ENCODE measurements at places on chromosomes 4 and X. TPM values are rescaled to one million over a fixed set of nuclear protein-coding genes. Genes with fewer than 3 reads are reported as not detected.

DNA sequence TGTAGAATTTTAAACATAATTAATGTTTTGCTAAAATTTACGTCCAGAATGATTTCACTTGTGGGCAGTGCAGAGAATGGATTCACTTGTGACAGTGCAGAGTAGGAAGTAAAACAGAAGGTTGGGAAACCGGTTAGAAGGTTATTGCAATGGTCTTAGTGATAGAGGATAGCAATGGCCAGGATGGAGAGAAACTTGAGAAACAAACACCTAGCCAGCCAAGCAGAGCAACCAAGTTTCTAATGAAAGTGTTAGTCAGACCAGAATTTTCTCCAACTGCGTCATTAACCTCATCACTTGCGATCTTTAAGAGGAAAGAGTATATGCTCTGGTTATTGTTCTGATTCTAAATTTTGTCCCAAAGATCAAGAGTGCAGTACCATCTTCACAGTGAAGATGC, 50.0 kb upstream of the TBC1D9 start:
- no peak for DNase-seq

DNA sequence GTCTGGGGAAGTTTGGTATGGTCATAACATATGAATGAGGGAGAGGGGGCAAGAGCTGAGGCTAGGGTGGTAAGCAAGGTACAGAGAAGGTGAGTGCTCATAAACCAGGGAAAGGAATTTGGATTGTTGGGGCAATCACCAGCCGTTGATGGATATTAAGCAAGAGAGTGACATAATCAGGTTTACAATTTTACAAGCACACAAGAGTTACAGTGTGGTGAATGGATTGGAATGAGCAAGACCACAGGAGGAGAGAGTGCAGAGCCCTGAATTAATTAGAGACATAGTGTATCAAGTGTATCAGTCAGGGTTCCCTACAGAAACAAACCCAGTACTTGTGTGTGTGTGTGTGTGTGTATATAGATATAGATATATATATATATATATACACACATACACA, 18.7 kb upstream of the FMR1NB start:
- no peak for DNase-seq

The SSX3 gene
- not detected for polyA plus RNA-seq

The DDX60 gene
- polyA plus RNA-seq, result 5.0 TPM
